Choroid plexus epithelial cell (primary cell): ENCODE measurements at places on chromosomes 6 and 20.
A peak's percentile ranks its signal among the peaks of the same experiment; 100 is the strongest.

- DNase-seq, result no peak
These were observed 306.5 kb upstream of the SPTLC3 start for GRCh38 chr20:12702312-12702711.

- peak; percentile 21 for DNase-seq
These were observed 41.9 kb upstream of the ADGRF5 start for GRCh38 chr6:46963626-46964025.

DNA sequence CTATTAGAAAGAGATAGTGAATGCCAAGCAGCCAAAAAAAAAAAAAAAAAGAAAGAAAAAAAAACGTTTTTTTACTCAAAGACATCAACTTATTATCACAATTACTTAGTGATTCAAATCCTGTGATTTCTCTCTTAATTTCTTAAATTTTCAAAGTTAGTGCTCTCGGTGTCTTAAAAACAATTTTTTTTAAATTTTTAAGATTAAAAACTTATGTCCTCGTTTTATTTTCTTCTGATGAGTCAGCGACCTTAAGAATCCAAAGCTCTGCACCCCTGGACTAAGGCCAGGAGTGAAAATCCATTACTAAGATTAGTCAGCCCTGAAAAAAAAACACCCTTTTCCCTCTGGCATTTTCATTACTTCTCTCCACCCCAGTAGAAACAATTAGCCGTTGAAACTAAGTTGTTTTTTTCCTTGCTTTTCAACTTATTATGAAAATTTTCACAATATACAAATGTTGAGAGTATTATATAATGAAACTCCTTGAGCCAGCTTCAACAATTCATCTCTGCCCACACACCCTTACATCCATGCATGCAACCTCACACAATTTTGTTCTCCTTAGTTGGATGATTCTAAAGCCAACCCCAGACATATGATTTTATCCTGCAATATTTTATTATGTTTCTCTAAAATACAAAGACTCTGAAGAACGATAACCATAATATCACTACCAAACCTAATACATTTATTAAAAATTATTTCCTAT is 85.6 kb upstream of the CARMIL1 start:
- peak; percentile 96 for DNase-seq

- no peak for DNase-seq
These were observed 82.5 kb upstream of the ARID1B start for GRCh38 chr6:156694679-156695078.

DNA sequence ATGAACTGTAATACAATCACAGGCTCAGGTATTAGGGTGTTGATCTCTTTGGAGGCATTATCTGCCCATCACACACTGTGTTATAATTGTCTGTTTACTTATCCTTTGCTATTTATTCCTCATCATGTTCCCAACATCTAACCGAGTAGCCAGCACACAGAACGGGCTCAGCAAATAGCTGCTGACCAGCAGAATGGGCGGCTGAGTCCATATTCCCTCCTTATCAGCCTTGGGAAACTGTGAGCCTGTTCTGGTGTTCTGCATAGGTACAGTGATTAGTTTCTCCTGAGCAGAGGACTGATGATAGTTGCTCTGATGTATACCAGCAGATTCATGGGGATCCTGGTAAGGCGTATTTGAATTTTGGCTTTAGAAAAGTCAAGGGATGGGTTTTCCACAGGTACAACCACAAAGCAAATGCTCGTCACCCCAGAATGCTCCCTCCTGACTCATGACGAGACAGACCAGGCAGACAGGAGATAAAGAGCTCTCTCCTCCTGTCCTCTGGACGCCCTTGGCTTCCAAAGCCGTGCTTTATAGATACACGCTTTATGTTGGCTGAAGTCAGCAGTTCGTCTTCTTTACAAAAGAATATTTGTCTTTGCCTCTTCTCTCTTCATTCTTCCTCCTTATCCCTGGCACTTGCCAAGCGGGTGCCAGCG is 166.7 kb downstream of the TTLL2 start:
- DNase-seq, result no peak

GRCh38 chr6:15663130-15663871 is 473 bp upstream of the DTNBP1 start:
- DNase-seq, result no peak

DNA sequence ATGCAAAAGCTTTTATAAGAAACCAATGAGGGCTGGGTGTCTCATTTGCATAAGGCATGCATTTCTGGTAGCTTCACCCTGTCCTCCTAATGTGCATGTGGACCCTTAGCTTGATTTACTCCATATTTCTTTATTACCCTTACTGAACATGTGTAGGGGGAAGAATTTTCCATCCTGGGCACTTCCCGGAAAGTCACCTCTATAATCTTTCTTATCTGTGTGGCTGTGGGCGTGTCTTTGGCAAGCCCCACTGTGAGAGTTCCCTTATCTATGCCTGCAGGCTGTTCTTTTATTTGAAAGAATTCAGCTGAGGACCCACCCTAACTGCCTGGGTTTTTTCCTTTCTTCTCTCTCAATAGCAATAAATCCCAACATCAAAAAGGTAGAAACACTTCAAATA is 627.8 kb downstream of the DOK5 start:
- DNase-seq, result no peak

DNA sequence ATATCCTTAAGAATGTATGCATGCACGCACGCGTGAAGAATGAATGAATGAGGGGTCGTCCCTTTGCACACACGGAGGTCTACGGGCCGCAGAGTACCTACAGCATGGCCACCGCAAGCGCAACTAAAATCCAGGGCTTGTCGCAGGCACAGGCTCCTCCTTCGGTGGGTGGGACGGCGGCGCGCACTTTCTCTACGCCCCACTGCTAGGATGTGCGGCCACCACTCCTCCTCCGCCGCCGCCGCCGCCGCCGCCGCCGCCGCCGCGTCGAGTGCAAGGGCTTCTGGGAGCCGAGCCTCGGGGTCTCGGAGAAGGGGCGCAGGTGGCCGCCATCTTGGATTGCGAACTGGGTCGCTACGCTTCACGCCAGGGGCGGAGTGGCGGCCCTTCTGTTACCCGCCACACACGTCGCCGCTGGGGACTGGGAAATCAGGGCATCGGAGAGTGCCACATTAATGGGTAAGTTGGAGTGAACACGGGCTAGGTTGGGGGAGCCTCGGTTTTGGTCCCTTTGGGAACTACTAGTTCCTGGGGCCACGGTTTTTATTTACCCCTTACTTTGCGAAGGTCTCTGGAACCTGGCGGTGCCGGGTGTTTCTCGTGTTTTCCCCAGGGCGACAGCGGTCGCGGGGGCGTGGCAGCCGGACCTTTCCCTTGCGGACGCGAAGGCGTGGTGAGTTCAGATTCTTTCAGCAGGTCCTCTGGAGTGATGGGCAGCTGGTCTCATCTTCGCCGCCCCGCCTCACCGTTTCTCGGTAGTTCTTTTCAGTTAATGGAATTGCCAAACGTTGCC is at the start of gene KPNA5:
Gene KPNA5 (plus strand): TSS at position 332 of the 793 bp plus-strand sequence. CDS start 124 bp downstream, at position 456.
- peak; percentile 91 for DNase-seq

DNA sequence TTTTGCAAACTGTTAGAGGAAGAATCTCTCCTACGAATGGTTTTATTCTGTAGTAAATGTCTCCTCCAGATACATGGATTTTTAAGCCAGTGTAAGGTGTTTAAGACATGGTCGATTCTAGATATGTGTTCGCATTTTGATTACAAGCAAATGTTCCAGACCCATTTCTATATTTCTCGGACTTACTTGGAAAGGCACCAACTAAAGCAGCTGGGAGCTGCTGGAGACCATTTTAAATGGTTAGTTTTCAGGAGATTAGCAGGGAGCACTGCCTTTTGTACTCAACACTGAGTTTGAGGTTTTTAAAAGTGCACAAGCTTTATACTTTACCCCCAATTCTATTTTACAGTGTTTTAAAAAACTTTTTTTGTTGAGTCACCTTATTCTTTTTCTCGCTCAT is 857.0 kb downstream of the KIF16B start:
- DNase-seq, result peak; percentile 13

DNA sequence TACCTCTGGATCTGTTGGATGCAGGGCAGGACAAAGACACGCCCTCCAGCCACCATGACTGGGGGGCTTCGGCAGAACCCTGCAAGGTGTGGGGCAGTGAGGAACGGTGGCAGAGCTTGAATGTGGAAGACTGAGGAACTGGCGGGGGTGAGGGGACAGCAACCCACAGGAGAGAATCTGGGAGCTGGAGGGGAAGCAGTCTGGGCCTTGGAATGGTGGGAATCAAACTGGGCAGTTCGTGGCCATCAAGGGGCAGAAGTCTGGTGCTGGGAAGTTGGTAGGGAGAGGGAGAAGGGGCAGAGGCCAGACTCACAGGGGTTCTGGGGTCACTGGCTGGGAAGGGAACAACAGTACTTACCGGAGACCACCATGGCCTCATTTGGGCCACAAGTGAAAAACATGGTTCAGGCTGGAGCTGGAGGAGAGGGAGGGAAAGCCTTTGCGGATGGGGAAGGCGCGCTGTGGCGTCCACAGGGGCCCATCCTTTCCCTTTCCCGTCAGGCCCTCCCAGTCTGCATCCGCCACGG is 635 bp downstream of the FLOT1 start:
- no peak for DNase-seq

DNA sequence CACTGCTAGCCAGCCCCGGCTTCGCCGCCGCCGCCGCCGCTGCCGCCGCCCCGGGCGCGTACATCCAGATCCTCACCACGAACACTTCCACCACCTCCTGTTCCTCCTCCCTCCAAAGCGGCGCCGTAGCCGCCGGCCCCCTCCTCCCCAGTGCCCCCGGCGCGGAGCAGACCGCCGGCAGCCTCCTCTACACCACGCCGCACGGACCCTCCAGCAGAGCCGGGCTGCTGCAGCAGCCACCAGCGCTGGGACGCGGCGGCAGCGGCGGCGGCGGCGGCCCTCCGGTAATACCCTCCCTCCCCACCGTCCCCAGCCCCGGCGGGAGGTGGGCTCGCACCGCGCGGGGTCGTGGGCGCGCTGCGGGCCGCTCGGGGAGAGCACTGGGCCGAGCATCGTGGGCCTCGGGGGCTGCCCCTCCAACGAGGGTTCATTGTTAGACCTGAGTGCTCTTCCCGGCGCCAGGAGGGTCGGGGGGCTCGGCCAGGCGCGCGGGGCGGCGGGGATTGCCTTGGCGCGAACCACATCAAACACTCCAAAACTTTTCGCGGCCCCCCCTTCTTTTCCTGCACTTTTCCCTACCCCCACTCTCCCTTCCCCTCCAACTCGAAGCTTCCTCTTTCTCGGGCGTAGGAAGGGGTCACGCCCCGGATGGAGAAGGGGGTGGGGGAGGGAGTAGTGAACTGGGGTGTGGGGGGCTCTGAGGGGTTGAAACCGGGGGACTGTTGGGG is 827 bp downstream of the E2F3 start:
- peak; percentile 20 for DNase-seq

GRCh38 chr6:5989141-5989723 is 17.5 kb downstream of the NRN1 start:
- no peak for DNase-seq

DNA sequence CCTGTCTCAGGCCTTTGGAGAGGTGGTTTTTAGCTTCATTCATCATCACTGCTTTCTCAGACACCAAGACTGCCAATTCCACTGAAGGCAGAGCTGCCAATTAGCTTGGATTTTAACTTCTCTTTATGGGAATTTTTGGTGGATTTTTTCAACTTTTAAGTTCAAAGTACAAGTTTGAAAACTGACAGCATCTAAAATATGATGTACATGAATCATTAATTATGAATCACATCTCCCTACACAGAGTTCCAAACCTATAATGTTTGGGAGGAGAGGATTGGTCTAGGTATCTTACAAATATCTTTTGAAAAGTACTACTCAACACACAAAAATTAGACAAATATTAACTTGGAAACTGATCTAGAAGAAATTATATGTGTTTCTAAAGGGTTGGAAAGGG is 25.5 kb downstream of the CNKSR3 start:
- DNase-seq, result no peak

GRCh38 chr6:113500221-113500620 is 356.9 kb upstream of the MARCKS start:
- DNase-seq, result no peak

DNA sequence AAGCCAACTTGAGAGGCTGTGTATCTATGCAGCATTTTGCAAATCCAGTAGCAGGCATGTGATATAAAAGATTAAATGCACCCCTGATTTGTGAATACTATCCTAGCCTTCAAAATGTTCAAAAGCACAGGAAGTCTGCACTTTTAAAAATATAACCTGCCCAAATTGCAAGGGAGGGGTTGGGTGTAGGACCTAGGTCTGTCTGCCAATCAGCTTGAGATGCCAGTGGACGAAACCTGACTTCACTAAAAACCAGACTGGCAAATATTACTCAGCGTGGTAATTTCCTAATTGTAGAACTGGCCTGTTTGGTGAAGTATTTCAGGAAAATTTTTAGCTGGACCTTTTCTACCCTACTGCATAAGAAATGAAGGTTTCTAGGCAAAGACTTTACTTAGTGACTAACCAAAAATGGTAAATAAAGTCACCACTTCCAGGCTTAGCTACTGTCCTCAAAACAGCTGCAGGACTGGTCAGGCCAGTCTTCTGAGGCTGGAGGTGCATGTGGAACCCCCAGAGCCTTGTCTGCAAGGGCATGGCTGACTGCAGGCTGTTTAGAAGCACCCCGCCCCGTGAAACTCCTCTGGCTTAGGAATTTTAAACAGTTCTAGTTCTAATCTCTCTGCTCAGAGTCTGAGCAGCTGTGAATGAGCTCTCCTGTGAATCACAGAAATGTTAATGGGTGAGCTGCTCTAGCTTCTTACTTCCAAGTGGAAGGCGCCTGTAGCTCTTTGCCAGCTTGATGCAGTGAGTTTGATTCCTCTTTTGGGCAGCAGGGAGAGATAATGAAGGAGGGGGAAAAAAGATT is 104.4 kb upstream of the ESR1 start:
- no peak for DNase-seq

GRCh38 chr6:153947808-153948447 is 91.1 kb upstream of the OPRM1 start:
- peak; percentile 61 for DNase-seq

DNA sequence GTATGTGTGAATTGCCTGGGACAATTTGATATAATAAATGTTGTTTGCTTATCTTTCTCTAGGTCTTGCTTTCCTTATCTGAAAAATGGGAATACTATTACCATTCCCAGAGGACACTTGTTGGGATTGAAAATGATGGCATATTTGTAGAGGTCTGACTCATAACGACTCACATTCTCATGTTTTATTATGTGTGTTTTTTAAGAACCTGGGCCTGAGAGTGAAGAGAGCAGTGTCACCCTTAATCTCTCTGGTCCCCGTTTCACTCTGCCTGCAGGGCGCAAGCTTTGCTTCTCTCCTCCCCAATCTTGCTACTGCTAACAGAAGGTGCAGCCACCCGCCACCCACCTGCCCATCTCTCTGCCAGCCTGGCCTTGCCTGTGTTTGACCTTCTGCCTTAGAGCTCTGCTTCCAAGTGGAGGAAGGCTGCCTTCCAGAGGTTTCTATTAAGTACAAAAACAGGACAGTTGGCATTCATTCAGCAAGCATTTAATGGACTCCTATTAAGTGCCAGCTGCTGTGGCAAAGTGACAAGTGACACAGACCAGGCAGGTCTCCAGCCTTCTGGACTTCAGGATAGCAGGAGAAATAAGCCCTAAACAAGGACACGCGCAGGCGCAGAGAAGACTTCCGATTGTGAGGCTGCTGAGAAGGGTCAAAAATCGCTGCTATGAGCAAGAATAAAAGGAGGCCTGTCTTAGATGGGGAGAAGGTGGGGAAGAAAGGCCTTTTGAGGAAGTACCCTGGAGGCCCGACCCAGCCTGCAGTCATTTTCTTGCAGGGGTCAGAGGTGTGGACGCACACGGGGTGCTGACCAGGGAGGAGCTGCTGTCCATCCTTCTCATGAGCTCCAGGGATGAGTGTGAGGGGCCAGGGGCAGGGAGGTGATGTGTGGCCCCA is 112.5 kb downstream of the JPH2 start:
- peak; percentile 33 for DNase-seq
